ENCODE measurements at places on chromosomes 7 and 10.

DNA sequence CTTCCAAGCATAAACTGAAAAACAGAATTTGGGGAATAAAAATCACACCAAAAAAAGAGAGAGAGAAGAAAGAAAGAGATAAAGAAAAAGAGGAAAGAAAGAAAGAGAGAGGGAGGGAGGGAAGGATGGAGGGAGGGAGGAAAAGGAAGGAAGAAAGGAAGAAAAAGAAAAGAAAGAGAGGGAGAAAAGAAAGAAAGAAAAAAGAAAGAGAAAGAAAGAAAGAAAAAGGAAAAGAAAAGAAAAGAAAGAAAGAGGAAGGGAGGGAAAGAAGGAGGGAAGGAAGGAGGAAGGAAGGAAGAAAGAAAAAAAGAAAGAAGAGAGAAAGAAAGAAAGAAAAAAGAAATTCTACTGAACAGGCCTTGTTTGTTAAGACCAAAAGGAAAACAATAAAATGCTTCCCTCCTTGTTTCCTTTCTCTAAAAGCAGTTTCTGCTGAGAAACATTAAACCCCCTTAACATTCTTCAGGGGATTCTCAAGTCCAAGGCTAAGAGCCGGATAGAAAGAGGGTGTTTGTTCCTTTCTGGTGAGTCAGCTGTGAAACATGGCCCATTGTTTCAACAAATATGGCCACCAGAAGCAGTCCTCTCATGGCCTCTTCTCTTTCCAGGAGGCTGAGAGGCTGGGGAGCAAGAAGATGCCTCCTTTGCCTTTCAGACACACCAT lies 46.9 kb upstream of the GPAM start:
- peak; percentile 24 for DNase-seq

DNA sequence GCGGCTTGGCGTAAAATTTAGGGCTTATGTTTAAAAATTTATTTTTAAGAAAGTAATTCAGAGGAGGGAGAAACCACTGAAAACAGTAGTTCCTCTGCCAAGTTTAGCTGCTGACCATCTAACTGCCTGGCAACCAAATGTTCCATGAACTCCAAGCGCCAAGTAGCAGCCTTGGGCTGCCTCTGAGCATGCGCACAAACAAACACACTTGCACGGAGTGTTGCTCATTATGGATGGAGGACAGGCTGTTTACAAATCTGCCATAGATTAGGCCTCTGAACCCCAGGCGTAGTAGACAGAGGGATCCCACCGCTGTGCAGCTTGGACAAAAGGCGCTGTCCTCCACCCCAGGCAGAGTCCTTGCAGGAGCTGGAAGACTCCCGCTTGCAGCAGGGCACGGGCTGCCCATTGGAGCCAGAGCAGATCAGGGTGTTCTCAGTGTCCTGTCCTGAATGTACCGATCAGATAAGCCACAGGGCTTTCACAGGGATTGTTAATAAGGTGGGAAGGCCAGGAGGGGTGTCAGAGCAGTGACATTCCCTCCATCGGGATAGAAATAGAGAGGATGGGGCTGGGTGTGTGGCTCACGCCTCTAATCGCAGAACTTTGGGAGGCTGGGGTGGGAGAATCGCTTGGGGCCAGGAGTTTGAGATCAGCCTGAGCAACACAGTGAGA lies 47.7 kb upstream of the LYZL1 start:
- DNase-seq = peak; percentile 32

GRCh38 chr7:79790656-79791262 lies 337.3 kb upstream of the MAGI2 start:
- no peak for DNase-seq

- no peak for DNase-seq
These were observed 50.9 kb downstream of the ANK3 start for GRCh38 chr10:60338786-60339185.

DNA sequence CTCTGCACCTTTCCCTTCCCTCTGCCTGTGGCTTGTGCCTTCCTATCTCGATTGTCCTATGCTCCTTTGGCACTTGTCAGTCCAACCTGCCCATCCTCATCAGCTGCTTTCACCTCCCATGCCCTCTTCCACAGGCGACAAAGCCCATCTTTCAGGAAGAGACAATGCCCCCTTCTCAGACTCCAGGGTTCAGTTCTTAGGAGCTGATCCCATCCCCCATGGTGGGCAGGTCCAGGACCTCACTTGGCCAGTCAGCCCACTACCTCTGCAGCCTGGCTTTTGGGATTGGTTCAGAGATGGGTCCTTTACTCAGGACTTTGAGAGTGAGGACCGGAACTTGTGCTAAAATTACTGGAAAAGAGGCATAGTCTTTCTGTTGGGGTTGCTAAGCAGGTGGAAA lies 74.0 kb upstream of the NANOS1 start:
- no peak for DNase-seq

GRCh38 chr7:90621125-90621746 lies 25.1 kb downstream of the CDK14 start:
- no peak for DNase-seq

DNA sequence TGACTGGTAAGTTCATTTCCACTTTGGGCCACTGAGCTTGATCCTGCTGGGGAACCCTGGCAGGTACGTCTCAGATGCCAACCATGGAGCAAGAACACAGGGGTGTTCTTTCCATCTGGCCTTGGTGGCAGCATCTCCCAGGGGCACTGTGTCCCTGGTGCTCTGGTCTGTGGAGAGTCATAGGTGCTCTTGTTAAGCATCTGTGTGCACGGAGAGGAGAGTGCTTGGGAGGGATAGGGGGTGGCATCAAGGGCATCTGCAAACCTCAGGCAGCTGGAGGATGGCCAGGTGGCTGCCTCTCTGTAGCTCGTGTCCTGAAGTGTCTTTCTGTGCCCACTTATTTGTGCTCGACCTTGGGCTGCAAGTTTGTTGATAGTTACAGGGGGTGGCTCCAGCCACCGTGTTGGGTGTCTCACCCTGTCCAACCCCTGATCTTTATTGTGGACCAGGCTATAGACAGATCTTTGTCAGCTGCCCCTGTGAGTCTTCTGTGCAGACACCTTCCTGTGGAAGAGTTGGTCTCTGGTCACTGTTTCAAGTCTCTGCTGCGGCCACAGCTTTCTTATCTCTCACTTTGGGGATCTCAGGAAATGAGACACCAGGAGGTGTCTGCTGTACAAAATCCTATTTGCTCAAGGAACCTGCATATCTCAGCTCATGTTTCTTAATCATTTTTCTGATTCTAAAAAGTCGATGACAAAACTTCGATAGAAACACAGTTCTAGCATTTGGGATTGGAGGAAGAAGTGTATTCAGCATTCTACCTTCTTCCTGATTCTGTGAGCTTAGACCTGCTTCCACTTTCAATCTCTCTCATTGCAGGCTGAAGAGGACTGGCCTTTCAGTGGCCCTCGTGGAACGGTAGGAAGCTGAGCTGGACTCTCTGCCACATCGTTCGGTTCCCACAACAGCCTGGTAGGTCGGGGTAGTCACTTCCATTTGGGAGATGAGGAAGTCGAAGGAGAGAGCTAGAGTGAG lies 17.2 kb upstream of the GIMAP8 start:
- DNase-seq = no peak

- no peak for DNase-seq
These were observed 634 bp upstream of the HOXA7 start for GRCh38 chr7:27156916-27157701.

- DNase-seq = no peak
These were observed 179.9 kb upstream of the NPVF start for GRCh38 chr7:25408012-25408687.

- DNase-seq = no peak
These were observed 164.2 kb downstream of the RNLS start for GRCh38 chr10:88418871-88419270.

- no peak for DNase-seq
These were observed 614.7 kb downstream of the DNAJB6 start for GRCh38 chr7:157951300-157952049.

GRCh38 chr7:139431010-139431409 lies 52.5 kb downstream of the KLRG2 start:
- no peak for DNase-seq

DNA sequence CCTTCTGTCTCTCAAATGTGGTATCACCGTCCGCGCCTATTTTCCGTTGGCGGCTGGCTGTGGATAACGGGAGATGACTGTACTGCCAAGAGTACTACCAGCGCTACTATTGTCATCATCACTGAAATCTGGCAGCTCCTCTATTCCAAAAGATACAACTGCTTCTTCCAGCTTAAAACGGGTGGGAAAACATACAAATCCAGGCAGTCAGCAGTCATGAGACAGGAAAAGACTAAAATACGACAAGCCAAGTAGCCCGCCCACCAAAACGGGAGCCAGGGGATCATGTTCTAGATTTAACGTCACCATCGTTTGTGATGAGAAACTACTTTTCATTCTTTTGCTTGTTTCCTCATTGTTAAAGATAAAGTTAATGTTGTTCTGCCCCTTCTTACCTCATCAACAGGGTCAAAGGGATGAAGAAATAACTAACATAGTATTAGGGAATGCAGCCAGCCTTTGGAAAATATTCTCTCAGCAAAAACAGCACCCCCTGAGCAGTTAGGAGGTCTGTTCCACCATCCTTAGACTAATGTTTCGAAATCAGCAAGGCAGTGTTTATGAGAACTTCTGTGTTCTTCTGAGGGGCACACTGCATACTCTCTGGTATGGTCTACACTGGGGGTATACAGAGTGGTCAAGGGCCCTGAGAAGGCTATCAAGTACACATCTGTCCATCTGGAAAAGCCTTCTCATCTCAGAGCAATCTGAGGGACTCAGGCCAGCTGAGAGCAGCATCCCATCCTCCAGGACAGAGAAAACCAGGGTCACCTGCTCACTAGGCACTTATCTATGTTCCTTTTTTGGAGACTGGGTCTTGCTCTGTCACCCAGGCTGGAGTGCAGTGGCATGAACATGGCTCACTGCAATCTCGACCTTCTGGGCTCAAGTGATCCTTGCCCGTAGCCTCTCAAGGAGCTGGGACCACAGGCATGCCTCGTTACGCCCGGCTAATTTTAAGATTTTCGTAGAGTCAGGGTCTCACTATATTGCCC lies 47.5 kb downstream of the GNA12 start:
- peak; percentile 63 for DNase-seq

DNA sequence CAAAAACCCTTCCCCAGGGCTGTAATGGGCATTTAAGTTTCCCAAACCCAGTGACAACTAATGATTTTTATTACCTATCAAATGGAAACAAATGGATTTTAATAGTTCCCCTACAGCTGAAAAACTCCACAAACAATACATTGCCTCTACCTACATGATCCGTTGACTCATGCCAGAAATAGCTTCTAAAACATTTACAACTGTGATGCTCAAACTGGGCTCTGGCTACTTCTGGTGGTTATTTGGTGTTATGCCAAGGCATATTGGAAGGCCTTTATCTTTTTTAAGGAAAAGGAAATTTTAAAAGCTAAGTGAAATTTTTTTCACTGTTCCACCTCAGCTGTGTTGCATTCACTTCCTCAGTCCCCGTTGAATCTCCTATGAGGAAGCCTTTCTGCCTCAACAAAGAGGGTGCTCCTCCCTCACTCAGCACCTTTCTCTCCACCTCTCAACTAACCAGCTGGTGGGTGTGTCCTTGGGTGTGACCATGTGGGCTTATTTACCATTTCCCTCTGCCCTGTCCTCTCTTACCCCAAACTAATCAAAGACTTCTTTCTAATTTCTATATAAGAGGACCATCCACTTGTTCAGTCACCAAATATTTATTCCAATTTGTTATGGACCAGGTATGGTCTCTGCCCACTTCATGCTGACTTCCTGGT lies 82.9 kb downstream of the PRTFDC1 start:
- no peak for DNase-seq

DNA sequence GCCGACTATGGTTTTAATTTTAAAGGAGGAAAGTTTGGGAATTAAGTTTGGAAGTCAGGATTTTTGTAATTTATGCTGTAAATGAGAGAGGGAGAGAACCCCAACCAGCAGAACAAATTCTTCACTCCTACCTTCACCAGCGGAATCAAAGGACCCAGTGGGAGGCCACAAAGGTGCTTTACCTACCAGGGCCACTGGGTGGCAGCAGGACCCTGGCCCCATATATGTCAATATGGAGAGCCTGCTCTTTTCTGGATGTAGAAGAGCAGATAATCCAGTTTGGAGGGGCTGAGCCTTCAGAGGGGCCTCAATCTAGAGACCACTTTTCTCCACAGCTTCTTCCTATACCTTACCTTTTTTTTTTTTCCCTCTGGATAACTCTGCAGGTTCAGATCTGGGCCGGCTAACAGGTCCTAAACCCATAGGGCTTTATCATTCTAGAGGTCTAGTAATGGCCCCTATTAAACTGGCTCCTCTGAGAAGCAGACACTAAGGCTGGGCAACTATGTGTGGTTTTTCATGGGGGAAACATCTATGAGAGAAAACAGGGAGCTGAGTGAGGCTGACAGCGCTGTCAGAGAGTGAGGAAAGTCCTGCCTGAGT lies 8.5 kb upstream of the SCD start:
- DNase-seq = peak; percentile 76

DNA sequence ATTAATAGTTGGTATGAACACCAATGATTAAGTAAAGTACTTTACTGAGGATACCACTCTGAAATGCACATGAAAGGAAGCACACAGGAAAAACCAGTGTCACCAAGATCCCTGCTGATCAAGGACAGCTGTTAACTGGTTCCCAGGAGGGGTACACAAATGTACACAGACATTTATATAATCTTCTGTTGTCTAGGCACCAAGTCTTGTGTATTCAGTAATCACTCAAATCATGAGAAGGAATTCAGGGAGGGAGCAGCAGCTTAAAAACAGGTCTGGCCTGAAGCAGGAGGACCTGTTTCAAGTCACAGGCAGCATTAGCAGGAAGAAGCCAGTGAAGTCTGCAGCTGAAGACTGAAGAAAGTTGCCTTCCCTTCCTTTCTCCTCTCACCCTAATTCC lies 18.7 kb downstream of the MPP7 start:
- DNase-seq = no peak

DNA sequence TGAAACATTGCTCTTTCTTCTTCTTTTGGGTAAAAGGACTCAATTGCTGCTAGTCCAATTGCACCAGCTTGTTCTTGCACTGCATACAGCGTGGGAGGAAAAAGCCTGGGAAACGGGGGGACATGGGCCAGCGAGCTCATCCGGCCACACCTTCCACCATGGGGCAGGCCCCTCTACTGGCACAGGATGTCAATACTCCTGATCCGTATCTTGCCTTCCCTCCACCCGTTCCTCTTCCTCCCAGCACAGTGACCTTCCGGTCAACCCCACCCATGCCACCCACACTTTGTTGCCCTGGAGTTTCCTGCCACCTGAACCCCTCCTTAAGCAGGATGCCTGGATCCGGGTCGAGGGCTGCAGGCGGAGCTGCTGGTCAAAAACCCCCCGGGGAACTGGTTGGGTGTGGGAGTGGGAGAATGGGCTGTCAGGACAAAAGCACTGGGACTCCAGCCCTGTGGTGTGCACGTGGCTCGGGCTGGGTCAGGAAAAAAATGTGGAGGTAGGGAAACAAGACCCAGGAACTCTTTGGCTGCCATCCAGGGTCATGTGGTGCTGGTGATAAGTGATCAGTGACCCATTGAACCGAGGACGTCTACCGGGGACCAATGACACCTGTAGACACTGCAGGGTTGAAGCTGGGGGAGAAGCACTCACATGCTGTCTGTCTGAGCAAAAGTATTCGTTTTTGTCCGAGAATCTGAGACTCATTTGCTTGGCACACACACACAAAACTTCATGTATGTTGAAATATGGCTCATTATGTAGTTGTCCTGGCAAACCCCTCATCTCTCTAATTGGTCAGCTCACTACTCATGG lies 8.1 kb downstream of the IL2RA start:
- DNase-seq = no peak

GRCh38 chr7:82469207-82469606 lies 25.6 kb upstream of the CACNA2D1 start:
- no peak for DNase-seq

GRCh38 chr7:75971961-75972763 lies 22.2 kb downstream of the TMEM120A start:
- DNase-seq = peak; percentile 28

GRCh38 chr10:45201271-45201670 lies 114.1 kb downstream of the OR13A1 start:
- no peak for DNase-seq
